ENCODE measurements at places on chromosomes 1 and 21. TPM values are rescaled to one million over a fixed set of nuclear protein-coding genes. Genes with fewer than 3 reads are reported as not detected.

DNA sequence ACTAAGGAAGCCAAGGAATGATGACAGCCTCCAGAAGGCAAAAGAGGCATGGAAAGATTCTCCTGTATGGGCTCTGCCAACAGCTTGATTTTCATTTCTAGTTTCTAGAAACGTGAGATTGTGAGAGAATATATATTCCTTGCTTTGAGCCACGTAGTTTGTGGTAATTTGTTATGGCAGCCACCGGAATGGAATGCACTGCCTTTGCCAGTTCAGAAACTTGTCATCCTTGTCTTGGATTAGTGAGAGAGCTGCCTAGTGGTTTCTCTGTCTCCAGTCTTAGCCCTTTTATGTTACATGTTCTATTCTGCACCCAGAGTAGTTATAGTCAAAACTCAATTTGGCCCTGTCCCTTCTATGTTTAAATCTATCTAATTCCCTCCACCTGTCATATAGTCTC, 216.0 kb upstream of the PTGFR start:
- peak; percentile 46 for DNase-seq

GRCh38 chr21:21236996-21237395, 238.8 kb downstream of the NCAM2 start:
- no peak for DNase-seq

- no peak for DNase-seq
Observed at GRCh38 chr21:34561806-34562205, 49.8 kb upstream of the KCNE1 start.

DNA sequence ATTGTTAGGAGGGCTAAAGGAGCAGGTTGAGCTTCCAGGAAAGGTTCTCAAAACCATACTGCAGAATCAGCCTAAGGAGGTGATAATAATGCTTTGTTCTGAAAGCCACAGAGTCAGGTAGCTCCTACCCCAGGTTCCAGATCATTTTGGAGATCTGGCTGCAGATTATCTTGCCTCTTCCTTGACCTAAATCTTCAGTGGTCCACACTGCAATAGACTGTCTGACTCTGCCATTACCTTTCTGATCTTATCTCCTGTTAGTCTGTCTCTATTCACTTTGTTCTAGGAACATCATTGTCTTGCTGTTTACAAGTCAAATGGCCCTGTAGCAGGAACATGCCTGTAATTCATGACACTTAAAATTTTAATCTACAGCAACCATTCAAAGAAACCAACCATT, 73.0 kb downstream of the HS2ST1 start:
- DNase-seq = no peak

DNA sequence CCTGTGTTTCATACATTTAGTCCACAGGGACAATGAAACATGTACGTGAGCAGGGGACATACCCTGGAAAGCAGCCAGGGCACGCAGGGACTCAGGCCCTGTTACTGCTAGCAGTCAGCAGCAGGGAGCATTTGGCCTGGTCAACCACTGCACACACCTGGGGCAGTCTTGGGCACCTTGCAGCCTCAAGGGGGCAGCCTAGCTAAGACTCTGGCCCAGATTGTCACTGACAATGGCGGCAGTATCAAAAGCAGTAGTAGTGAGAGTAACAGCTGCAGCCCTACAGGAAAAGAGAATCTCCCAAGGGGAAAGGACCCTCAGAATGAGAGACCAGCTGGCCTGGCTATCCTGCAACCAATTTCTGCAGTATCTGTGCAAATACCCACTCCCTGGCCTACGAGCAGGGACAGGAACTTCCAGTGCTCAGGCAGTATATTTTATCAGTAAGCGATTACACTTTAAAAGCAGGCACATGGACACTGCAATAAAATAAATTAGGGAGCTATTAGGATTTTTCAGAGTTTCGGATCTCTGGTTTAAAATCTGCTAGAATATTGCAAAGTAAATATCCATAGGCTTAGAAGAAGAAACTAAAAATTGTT, 475.6 kb downstream of the LTN1 start:
- DNase-seq = peak; percentile 59

INSRR gene
- not detected for total RNA-seq

GRCh38 chr1:243287652-243288051, 31.8 kb downstream of the SDCCAG8 start:
- DNase-seq = peak; percentile 78
